ENCODE measurements at places on chromosomes 1 and 21.

GRCh38 chr1:33234131-33234530 is 22.2 kb upstream of the ZNF362 start:
- no peak for DNase-seq

GRCh38 chr1:149962039-149962647 is 25.5 kb upstream of the MTMR11 start:
- peak; percentile 71 for DNase-seq

DNA sequence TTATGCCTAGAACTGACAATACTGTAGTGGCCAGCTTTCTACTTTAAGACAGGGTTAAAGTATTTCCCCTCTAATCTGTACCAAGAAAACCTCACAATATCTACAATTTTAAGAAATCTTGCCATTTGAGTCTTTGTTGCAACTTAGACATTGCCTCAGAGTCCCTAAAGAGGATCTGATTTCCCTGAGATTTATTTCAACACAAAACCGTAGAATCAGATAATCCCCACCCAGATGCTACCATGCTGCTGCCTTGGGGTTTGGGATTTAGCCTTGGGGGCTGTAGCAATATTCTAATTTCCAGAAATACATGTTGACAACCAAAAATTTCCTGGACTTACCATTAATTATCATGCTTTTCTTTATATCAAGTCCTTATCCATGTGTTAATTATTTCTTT is 50.3 kb upstream of the DENND1B start:
- DNase-seq = no peak

- DNase-seq = no peak
Measured at GRCh38 chr1:156676114-156676819, 940 bp downstream of the NES start.

- DNase-seq = no peak
Measured at GRCh38 chr1:243796016-243796415, 54.0 kb downstream of the AKT3 start.

DNA sequence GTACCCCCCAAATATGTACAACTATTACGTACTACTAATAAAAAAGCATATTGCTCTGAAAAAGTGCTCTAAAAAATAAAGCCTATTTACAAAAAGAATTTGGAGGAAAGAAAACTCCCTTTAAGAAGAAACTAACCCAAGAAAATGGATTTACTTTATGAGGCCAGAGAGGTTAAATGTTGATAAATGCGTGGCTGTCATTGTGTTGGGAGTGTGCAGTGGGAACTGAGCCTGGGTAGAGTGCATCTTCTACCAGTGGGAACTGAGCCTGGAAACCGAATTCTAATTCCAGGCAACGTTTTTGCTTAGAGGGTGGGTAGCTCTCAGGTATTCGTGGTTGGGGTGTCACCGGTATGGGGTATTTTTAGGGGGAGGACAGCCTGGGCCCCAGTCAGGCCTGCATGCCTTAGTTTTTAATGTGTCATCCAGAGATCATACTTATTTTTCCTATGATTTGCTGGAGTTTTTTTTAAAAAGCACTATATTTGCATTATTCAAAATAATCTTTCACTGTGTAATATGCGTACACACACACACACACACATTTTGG is 24.1 kb upstream of the RNF187 start:
- DNase-seq = no peak
